GM12864 (cell line): ENCODE measurements at places on chromosomes 3 and 15.

GRCh38 chr3:58021962-58022361, 13.7 kb downstream of the FLNB start:
- DNase-seq, result no peak

DNA sequence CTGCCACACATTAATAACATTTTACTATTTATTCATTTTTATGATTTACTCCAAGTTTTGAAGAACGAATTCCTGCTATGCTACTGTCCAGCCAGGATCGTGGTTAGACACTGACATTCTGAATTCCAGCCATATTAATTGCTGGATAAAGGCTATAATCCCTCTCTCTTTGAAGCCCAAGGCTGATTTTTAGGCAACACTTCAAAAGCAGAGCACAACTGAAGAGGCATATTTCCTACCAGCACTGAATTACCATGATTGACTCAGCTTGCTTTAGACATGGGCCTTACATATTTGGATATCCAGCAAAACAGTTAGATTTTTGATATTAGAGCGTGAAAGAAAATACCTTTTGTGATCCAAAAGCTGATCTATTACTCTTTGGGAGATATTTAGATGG, 205.0 kb downstream of the ZIC1 start:
- no peak for DNase-seq

GRCh38 chr15:72511536-72511935, 37.4 kb downstream of the ARIH1 start:
- DNase-seq, result no peak

DNA sequence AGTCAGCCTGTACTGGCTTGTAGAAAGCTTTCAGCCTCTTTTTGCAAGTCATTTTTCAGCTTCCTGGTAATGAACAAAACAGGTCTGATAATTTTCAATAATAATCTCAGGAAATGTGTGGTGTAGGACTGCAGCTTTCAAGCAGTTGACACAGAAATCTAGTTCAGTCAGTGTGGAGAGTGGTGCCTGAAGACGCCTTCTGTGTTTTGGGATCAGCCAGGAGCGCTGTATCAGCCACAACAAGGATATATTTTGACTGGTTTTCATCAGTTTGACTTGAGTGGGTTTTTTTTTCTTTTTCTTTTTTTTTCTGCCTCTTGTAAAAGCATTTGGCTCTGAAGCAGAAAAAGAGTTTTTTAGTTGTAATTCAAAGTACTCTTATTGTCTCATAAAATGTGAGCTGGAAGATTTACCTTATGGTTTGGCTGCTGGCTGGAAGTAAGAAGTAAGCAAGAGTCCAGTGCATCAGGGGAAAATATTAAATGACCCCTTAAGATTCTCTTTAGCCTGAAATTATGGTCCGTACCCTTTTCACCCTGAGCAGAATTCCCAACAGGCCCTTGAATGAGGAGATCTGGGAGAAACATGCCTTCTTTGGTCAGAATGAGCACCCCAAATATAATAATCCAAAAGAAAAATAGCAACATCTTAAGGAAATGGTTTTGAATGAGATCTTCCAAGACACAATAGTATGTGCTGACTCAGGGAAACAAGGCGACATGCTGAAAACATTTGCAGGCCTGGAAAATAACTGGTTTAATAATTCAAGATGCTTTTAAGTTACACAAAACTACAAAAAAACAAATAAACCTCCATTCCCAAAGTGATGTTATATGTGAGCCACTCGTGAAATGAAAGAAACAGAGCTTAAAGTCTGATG, 332.7 kb upstream of the ADAMTS9 start:
- DNase-seq, result no peak

DNA sequence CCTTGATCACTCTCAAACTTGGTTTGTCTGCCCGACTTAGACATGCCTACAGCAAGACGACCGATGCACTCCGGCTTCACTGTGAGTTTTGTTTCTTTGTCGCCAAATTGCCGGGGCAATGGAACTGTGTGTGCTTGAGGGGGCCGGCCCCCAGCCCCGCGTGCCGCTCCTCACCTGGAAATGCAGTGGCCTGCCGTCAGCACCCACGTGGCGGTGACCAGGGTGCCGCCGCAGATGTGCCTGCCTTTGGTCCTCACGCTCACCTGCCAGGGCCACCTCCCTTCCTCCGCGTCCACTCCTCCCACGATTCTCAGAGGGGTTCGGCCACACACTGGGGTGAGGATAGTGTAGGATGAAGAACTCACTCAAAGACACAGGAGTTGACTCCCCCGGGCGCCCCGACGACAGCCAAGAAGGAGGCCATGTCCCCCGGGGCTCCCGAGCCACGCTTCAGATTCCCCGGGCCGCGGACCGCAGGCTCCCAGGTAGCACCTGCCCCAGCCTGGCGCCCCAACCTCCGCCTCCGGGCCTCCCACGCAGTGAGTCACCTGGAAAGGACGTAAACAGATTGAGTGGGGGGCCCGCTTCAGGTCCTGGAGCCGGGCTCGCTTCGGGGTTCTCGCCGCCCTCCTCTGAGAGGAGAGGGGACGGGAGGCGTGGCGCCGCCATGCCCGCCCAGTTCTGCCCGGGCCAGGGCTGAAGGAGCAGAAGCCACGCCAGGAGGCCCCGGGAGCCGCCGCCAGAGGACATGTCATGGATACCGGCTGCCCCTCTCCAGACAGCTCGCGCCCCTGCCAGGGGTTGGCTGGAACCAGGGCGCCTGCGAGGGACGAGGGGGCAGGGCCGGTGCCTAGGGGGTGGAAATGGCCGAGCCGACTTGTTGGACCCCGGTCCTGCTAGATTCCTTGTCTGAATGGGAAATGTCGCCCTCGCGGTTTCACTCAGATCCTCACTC, 29.6 kb downstream of the MYL3 start:
- no peak for DNase-seq

DNA sequence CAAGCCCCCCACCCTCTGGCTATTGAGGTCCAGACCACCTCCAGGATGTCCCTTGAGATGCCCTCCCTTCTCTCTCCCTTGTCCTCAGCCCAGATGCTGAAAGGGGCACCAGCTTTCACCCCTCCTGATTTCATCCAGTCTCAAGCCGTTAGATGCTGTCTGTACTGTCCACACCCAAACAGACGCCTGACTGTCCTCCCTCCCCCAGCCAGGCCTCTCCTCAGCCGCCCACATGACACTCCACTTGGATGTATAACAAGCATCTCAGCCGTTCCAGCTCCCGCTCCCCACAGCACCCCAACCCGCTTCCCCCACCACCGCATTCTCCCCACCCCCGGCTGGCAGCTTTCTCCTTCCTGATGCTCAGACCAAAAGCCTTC, 25.0 kb upstream of the CYP11A1 start:
- no peak for DNase-seq

DNA sequence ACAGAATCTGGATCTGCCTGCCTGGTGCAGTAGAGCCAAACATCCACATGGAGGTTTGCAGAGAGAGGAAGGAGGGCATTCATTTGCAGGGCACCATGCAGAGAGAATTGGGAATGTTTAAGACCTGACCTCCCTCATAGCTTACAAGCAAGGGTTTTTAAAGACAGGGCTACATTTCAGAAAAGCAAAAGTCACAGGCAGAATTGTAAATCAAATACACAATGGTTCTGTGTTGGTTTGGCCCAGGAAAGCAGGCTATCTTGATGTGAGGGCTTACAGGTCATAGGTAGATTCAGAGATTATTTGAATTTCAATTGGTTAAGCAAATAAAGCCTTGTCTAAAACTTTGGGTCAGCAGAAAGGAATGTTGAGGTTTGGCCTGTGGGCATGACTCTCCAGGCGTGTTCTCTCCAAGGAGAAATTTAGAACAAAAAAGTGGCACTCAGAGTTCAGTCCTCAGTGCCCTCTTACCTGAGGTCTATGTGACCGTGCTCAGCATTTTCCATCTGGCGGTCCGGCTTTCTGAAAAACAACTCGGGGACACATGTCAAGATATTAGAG, 91.5 kb downstream of the CD47 start:
- no peak for DNase-seq

DNA sequence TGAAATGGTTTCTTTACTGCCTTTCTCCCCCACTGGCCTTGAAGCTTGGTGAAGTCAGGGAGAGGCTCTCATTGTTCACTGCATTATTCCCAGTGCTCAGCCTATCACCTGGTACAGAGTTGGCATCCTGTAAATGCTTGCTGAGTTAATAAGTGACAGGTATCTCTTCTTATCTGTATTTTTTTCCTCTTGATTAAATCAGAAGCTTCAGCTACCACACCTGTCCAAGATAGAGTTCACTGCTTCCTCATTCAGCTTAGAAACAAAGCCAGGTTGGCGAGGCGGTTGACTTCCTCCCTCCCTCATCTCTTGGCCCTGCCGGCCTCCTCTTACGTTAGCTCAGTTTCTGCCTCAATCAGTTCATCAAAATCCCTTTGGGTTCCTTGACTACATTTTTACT, 142.8 kb downstream of the LIPC start:
- DNase-seq, result no peak
